ENCODE measurements at places on chromosomes 2 and 18. TPM values are rescaled to one million over a fixed set of nuclear protein-coding genes. Genes with fewer than 3 reads are reported as not detected.

SLC9A4 gene
- polyA plus RNA-seq, result not detected

LDLRAD4 gene
- 9.0 TPM for polyA plus RNA-seq

PAIP2B gene
- polyA plus RNA-seq, result 3.3 TPM

DNA sequence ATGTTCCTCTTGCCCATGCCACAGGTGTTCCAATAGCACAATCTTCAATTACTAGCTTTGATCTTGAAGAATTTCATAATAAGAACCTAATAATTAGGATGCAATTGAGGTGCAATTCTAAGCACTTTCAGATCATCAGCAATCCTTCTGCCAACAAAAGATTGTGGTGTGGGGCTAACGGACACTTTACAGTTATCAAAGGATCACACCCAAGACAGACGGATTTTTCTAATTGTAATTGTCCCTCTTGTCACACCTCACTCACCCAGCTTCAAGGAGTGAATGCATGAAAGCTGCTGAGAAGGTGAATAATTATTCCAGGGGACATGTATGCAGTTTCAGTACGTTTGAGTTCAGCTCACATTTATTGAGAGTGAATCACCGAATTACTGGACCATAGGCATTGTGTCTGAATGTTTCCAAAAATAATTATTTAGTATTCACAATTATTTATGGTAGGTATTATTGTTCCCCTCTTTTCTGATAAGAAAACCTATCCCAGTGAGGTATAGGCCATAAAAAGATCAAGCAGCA lies 438.5 kb upstream of the TRIB2 start:
- DNase-seq, result no peak

GRCh38 chr2:109719871-109720270 lies 74.2 kb upstream of the RGPD5 start:
- no peak for DNase-seq

Measured in muscle of leg (tissue), 16 donors.